ENCODE measurements at places on chromosomes 2 and 18.

- no peak for DNase-seq
Observed at GRCh38 chr2:37377187-37377532, 32.7 kb downstream of the QPCT start.

DNA sequence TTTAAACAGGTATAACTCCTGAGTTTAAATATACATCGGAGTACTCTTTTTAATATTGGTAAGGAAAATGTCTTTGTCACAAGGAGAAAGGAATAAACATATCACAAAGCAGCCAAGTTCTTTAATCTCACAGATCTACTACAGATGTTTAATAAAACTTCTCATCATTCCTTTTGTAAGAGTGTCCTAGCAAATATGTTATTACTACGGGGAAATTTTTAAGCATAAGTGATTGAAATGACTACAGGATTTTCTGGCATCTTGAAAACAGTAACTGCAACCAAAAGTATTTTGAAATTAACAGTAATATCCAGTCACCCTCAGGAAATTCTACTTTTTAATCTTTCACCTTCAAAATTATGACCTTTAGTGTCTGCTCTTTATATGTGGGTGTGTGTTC is 403.1 kb downstream of the IRS1 start:
- DNase-seq = no peak

DNA sequence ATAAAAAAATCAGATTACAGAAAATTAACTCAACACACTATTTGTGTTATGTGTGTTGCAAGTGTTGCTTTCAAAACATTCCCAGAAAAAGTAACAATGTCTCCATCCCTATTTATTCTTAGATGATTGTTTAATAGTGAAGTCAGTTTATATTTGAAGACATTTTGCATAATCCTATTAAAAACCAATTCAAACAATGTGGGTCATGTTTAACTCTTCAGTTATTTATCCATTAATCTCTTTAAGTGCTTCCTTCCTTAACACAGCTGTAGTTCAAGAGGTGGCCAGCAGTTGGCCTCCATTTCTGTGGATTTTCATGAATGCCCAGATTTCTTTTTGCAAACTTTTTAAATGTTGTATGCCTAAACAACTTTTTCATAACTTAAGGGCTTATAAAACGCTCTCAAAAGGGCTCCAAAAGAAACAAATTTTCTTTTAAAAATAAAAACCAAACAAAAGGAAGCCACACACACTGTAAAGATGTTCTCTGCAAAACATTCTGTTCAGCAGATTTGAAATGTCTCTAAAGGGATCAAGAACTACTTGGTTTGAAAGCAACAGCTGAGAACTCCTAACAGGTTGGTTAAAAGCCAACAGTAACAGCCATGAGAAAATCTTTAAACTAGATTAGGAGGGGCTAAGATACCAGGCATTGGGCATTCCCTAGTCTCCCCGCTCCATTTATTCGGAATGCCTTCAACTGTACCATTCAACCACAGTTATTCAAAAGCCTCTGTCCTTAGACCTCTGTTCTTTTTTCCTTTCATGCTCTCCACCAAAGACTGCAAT is 71.5 kb downstream of the THADA start:
- peak; percentile 40 for DNase-seq

GRCh38 chr2:235011607-235011928 is 59.8 kb downstream of the SH3BP4 start:
- no peak for DNase-seq

- no peak for DNase-seq
Observed at GRCh38 chr2:175792199-175792598, 209.9 kb downstream of the LNPK start.

DNA sequence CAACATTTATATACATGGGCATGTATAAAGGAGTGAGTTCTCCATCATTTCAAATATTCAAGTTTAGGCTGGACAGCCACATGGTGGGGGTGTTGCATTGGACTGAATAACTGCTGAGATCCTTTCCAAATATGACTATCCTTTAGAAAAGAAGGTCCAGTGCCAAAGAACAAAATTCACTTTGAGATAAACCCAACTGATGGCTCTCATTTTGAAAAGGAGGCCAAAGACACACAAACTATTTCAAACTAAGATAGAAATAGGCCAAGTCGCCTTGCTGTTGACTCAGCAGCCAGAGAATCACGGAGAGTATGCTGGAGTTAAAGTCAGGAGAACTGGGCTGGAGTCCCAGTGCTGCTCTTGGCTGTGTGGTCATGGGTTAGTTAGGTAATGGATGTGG is 204.5 kb upstream of the LRATD1 start:
- DNase-seq = peak; percentile 7

- peak; percentile 66 for DNase-seq
Observed at GRCh38 chr18:68714366-68714711, 569 bp downstream of the TMX3 start.

- DNase-seq = no peak
Observed at GRCh38 chr2:68653538-68653982, 10.2 kb downstream of the PROKR1 start.

- peak; percentile 56 for DNase-seq
Observed at GRCh38 chr18:54551590-54551989, 39.5 kb upstream of the DYNAP start.

DNA sequence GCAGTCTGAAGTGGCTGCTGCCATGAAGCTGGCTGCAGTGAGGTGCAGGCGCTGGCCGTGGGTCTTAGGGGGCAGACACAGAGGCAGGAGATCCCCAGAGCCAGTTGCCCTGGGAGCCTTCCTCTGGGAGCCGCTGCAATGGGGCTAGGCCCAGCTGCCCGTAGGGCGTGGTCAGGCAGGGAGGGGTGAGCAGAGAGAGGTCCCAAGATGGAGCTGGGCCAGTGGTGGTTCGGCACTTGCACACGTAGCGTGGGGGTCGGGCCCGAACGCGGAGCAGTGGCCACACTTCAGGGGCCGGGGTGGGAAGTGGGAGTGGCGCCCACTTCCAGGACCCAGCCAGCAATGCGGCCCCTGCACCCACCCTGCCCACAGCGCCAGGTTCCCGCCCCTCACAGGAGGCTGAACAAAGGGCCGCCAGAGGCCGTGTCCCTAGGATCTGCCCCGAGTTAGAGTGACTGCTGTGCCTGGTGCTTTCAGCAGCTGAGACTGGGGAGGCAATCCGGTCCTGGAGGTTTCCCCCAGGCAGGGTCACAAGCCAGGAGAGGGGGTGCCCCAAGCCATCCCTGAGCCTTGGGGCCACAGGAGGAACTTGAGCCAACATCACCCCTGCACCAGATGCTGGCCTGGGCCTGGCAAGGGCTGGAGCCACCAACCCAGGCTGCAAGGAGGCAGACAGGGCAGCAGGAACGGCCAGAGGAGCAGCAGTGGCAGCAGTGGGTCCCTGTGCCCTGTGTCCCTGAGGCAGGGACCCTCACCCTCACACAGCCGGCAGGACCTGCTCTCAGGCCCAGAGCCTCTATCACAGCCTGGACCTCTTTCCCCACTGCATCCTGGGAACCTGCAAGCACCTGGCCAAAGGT is 21.3 kb upstream of the SP140L start:
- no peak for DNase-seq

DNA sequence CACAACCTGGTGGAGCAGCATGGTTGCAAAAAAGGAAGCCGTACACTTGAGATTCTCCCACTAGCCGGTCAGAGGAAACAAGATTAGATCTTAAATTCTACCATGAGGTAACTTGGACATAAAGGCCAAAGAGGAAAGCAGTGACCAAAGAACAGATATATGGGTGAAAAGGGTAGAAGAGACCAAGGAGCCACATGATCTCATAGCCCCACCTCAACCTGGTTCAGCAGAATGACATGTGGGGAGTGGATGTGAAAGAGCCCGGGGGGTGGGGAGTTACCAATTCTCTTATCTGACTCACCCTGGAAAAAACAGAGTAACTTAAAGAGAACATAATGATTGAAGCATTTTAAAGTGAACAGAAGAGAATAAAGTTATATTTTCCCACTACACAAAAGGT is 683.0 kb downstream of the DSC3 start:
- DNase-seq = no peak

DNA sequence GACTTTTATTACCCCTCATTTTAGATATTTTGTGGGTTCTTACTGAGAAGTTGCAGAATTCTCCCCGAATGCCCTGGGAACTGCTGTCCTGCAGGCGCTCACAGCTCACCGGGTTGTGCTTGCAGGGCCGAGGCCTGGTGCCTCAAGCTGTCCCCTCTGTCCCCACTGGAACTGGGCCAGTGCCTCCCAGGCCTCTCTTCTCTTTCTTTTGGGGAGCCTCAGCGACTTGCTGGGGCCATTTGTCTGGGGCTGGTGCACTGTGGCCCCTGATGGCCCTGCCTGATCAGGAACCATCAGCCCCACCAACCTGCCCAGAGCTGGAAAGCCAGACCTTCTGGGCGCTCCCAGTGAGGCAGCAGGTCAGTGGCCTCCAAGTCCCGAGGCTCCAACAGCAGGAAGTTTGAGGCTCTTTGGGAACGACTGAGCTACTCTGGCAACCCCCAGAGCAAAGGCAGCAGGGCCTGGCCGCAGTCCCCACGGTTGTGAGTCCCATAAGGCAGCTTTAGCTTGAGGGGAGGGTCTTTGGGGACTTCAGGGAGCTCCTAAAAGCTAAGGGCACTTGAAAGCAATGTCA is 14.7 kb upstream of the NEU4 start:
- DNase-seq = no peak

- DNase-seq = peak; percentile 59
Observed at GRCh38 chr2:18378020-18378653, 182.3 kb downstream of the RDH14 start.

GRCh38 chr2:42755191-42755880 is 8.6 kb downstream of the OXER1 start:
- no peak for DNase-seq

GRCh38 chr2:191892391-191892790 is 45.5 kb upstream of the CAVIN2 start:
- no peak for DNase-seq

GRCh38 chr2:233489666-233490065 is 76.9 kb downstream of the USP40 start:
- no peak for DNase-seq

GRCh38 chr2:183243758-183244157 is 119.5 kb downstream of the NUP35 start:
- peak; percentile 39 for DNase-seq

DNA sequence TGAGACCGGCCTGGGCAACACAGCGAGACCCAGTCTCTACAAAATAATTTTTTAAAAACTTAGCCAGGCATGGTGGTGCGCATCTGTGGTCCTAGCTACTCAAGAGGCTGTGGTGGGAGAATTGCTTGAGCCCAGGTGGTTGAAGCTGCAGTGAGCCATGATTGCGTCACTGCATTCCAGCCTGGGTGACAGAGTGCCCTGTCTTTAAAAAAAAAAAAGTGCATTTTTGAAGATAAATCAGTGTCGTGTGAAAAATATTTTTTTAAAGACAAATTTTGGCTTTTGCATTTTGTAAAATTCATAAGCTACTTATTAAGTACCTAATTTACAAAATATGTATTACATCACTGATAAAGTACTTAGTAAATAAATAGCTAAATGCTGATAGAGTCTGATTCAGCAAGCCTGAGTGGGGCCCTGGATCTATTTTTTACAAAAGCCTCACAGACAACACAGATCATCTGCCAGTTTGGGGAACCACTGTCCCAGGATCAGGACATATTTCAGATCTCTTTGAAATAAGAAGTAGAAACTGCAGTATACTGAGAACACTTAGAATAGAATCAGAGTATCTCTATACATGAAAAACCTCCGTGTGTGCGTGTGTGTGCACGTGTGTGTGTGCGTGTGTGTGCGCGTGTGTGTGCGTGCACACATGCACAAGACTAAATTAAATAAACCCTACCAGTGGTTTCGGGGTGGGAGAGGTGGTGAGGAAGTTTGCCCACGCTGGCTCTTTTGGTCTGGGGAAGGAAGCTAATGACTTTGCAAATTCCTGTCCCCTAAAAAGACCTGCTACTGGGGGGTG is 61.6 kb downstream of the AAK1 start:
- DNase-seq = no peak

- DNase-seq = peak; percentile 80
Observed at GRCh38 chr2:216632346-216632951, 771 bp upstream of the IGFBP2 start.

DNA sequence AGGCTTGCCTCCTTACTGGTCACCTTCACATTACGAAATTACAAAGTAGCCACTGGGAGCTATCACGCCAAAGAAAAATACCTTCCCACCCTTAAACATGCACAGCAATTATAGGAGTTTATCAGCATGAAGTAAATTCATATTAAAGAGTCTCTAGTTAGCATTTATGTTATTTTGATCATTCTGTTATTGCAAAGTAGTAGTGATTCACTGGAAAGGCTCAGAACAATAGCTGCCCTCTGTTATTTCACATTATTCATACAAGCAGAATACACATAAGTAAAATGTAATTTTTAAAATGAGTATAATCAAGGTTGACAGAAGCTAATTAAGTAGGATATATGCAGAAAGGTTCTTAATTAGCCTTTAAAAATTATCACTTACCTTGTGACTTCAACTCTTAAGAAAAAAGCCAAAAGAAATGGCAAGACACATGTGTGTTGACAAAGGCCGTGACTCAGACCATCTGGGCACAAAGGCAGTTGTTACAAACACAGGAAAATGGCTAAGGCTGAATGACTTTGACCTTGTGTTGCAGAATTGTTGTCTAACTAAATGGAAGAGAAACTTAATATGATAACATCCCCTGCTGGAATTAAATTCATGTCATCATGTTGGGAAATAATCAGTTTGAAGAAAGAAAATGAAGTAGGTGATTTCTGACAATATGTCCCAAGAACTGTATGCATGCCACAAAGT is 108.3 kb downstream of the ARL6IP6 start:
- DNase-seq = peak; percentile 74

DNA sequence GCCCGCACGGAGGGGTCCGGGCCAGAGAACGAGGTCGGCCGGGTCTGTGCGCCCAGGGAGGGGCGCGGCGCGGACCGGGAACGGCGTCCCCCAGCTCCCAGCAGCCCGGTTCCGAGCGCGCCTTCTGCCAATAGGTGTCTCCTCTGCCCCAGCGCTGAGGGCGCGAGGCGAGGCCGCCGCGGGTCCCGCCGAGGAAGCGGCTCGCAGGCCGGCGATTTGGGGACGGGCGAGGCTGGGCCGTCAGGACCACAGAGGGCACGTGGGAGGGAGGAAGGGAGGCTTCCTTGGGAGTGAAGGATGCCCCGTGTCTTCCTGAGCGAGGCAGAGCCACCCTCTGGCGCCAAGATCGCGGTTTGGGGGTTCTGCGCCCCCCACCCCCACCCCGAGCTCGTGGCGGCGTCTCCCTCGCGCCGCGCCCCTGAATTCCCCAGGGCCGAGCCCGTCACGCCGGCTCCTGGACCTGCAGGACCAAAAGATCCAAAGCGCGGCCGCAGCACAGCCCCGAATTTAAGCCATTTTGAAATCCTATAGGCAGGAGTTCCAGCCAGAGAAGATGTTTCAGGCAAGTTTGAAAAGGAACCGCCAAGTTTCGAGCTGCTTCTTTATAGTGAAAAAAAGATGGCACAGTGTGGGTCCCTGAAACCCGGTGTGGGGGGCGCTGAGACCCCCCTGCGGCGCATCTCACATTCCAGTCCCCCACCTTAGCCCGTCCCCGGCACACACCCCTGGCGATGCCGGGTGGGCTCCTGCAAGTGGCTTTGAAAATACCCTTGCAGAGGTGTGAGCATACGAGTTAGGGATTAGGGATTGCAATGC is 909 bp downstream of the NFATC1 start:
- DNase-seq = peak; percentile 45

- peak; percentile 35 for DNase-seq
Observed at GRCh38 chr2:61005736-61006135, 11.8 kb upstream of the PEX13 start.
